ENCODE measurements at places on chromosomes 2 and 18.

- no peak for DNase-seq
These were observed 939 bp downstream of the DOCK10 start for GRCh38 chr2:225041207-225041850.

DNA sequence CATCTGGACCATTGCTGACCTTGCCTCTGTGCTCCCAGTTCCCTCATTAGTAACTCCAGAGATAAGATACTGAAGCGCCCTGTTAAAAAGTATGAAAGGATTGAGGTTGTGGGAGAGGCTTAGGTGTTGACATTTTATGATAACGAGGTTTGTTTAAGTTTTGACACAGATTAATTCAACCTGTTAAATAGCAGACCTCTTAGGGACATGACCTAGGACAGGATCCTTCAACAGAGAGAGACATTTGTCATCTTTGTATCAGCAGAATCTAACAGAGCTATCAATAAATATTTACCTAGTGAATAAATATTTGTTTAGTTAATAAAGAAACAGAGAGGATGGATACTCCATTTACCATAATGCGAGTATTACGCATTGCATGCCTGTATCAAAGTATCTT is 99.5 kb downstream of the DCC start:
- DNase-seq: no peak

DNA sequence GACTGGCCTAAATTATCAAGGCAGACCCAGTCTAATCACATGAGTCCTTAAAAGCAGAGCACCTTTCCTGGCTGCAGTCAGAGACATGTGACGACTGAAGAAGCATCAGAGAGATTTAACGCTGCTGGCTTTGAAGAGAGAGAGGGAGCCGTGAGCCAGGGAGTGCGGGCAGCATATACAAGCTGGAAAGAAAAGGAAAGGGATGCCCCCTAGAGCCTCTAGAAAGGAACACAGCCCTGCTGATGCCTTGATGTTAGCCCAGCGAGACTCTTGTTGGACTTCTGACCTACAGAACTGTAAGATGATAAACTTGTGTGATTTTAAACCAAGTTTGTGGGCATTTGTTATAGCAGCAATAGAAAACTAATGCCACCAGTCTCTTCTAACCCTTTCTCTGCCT is 58.1 kb downstream of the HEATR5B start:
- peak; percentile 22 for DNase-seq

GRCh38 chr2:27992787-27993401 is 102.4 kb downstream of the BABAM2 start:
- DNase-seq: peak; percentile 90

GRCh38 chr2:207150284-207150683 is 15.5 kb downstream of the KLF7 start:
- no peak for DNase-seq

DNA sequence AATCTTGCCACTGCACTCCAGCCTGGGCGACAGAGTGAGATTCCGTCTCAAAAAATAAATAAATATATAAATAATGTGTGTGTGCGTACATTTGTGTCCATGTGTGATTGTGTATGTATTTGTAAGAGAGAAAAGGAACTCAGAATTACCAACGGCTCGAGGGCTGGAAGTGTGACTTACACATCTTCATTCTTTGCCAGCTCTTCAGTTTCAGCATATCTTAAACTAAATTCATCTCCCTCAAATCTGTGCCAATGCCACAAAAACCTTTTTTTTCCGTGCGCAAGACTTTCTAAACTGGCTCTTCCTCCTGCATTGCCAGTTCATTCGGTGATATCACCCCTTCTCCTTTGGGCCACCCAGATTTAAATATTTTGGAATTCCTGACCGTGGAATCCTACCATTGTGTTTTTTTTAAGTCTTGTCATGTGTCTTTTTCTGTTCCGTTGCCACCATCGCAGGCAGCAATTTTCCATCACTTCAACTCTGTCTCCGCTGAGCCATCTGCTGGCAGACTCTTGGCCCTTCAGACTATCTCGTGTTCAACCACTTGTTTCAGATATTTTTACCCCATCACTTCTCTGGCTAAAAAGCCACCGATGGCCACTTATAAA is 77.0 kb upstream of the ZNF532 start:
- no peak for DNase-seq

GRCh38 chr2:19048593-19049266 is 309.7 kb downstream of the OSR1 start:
- DNase-seq: no peak

GRCh38 chr2:129849559-129850160 is 129.8 kb upstream of the RAB6C start:
- DNase-seq: peak; percentile 10
